ENCODE measurements at places on chromosomes 5 and 9. TPM values are rescaled to one million over a fixed set of nuclear protein-coding genes. Genes with fewer than 3 reads are reported as not detected.

The SPATA31C1 gene
- total RNA-seq: not detected

The PTGES gene
- total RNA-seq: 0.51 TPM

The PKD2L2 gene
- total RNA-seq: not detected

The VCAN gene
- 5.7 TPM for total RNA-seq

The NUP214 gene
- total RNA-seq: 19.1 TPM

The SAXO1 gene
- not detected for total RNA-seq

The IFNB1 gene
- not detected for total RNA-seq

The GARNL3 gene
- 2.4 TPM for total RNA-seq

DNA sequence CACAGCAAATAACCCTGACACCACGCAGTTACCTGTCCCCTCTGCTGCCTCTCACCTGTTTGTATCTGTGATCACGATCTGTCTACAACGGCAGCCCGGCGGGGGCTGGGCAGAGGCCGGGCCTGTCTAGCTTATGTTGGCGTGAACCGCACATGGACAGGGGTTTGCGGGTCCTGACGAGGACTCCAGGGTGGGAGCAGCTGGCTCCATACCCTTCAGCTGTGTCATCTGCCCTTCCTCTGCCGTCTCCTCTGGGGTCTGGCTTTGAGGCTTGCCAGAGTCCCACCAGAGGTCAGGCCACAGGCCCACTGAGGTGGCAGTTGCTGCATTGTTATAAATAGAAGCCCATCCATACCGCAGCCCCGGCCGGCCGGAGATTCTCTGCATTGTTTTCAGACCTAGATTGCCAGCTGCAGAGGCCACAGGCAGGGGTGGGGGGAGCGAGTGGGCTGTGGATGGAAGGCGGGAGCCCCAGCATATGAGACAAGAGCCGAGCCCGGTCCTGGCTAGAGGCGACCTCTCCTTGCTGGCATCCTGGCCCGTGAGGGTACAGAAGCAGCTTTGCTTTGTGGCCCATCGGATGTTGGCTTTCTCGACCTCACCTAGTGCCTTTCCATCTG is 37.8 kb downstream of the FAM78A start:
- peak; percentile 84 for DNase-seq

DNA sequence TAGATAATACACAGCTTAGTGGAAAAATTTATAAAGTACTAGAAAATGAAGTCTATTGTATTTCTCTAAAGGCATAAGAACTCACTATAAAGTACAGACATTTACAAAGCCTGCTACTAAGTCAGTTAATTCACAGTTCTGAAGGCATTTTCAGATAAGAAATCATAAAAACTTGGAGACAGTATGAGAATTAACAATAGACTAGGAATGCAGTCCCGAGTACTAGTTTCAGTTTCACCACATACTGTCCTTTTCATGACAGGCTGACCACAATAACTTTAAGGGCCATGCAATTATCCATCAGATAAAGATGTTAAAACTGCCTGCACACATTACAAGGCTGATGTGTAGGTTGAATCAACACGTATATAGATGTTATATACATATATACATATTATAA is 362.6 kb upstream of the SMC2 start:
- DNase-seq: no peak

DNA sequence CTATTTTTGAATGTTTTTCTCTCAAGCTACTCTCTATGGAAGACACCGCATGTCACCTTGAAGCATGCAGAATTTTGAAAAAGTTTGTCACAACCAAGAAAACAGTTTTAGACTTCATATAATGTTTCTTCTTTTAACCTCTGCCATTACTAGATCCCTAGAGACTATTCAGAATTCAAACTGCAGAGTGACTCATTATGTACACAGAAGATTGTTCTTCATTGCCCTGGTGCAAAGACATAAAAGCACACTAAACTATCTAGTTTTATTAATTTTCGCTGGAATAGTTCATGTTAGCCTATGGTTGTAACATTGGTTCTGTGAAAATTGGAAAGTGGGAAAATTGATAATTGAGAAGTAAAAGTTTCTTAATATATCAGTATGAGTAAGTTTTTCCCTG is 18.4 kb downstream of the F2RL2 start:
- peak; percentile 47 for DNase-seq

- DNase-seq: no peak
These were observed 807.0 kb downstream of the TLE4 start for GRCh38 chr9:80378669-80379293.

DNA sequence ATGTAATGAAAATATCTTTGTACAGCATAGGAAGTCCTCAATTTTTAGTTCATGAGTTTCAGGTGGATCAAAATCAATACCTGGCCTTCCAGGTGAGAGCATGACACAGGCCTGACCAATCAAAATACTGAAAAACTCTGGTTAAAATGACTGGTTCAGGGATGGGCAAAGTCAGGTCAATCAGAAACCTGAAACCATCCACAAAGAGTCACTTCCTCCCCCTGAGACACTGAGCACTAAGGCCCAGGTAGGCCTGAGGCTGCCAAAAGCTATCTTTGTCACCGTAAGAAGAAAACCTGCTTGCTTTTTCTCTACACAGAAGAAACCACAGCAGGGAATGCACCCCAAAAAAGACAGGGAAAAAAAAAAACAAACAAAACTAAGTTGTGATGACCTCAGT is 444.8 kb downstream of the TLR4 start:
- DNase-seq: no peak

DNA sequence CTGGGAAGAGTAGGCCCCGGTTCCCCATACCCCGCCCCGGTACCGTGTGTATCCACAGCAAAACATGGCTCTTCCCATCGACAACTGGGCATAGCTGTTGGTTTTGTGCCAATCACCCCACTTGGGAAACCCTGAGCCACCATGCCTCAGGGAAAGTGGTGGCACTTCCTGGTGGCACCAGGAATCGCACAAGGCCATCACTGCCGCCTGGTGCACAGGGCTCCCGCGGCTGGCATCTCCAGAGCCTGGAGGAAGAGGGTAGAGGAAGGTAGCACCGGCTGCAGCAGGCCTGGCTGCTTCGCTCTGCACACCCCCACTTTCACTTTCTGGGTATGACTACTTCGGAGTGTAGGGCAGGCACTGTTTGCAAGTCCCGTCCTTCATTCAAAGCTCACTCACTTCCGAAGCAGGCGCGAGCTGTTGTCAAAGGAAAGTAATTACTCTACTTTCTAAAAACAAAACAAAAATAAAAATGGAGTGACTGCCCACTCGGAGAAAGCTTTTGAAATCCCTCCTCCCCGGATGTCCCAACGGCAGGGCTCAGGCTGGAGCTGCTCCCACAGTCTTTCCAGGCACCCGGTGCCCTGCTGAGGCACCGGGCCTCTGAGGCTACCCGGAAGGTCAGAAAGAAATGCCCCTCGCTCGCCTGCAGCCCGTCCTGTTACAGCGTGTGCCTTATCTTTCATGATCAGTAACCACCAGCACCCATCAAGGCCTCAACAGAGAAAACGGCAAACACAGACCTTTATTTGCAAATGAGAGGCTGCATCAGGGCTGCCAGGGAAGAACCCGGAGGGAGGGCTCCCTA is 2.0 kb downstream of the BRD3 start:
- peak; percentile 73 for DNase-seq

GRCh38 chr9:97675655-97676054 is 21.5 kb downstream of the XPA start:
- DNase-seq: no peak

- DNase-seq: no peak
These were observed 42.6 kb upstream of the SPATA31D4 start for GRCh38 chr9:81885602-81886001.

DNA sequence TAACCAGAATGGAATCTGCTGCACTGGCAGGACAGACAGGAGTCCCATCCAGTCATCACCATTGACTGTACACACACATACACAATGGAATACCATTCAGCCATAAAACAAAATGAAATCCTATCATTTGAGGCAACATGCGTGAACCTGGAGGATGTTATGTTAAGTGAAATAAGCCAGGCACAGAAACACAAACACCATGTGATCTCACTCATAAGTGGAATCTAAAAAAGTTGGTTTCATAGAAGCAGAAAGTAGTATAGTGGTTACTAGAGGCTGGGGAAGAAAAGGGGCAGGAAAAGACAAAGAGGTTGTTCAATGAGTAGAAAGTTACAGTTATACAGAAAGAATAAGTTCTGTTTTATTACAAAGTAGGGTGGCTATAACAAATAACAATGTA is 884.0 kb upstream of the ACO1 start:
- DNase-seq: no peak

- DNase-seq: peak; percentile 76
These were observed 7.5 kb downstream of the ADAMTS6 start for GRCh38 chr5:65474130-65474711.

- DNase-seq: no peak
These were observed 77.9 kb upstream of the ATG10 start for GRCh38 chr5:81893961-81894360.

GRCh38 chr5:102668220-102668932 is 86.7 kb upstream of the PAM start:
- no peak for DNase-seq

- no peak for DNase-seq
These were observed 55.5 kb downstream of the FAM81B start for GRCh38 chr5:95446560-95447221.

DNA sequence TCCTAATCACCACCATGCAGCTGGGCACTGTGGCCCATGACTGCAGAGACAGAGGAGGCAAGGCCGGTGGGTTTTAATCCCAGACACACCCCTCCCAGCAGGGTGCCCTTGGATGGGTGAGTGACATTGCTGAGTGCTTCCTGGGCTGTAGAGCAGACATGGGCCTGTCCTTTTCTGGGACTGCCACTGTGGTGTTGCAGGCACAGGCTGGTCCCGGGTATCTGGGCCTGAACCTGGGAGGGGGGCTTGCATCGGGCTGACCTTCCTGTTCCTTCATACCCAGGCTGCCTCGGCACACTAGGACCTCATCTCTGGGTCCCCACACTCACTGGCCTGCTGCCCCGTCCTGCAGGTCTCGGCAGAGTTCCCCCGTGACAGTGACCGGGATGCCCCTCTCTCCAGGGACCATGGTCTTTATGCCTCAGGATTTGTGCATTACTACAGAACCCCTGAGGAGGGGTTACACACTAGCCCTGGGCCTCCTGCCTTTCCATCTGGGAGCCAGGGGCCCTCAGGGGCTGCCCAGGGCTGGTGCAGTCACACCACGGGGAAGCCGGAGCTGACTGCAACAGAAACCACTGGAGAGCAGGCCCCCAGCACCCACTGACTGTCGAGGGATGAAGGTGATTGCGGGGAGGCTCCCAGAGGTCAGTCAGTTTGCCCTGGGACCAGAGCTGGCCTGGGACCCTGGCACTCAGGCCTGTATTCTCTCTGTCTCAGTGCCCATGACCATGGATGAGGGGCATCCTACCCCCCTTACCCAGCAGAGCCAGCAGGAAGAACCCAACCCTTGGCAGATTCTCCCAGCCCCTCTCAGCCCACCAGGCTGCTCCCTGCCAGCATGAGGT is 8.9 kb upstream of the SLC25A48 start:
- no peak for DNase-seq

DNA sequence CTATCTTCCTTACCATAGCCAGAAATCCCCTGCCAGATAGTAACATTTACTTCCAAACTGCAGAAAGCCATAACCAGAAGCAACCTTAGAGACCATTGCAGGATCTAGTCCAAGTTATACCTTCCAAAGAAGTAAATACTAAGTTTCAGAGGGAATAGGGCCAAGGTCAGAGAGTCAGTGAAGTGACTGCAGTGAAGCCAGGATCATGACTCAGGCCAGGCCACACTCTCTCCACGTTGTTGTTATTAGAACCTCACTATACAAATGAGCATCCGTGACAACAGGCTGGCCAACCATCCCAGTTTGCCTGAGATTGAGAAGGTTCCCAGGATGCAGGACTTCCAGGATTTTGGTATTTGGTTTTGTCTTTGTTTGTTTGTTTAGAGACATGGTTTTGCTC is 11.3 kb downstream of the ERAP1 start:
- no peak for DNase-seq

GRCh38 chr9:96413302-96414221 is 4.6 kb downstream of the ZNF367 start:
- DNase-seq: peak; percentile 12

DNA sequence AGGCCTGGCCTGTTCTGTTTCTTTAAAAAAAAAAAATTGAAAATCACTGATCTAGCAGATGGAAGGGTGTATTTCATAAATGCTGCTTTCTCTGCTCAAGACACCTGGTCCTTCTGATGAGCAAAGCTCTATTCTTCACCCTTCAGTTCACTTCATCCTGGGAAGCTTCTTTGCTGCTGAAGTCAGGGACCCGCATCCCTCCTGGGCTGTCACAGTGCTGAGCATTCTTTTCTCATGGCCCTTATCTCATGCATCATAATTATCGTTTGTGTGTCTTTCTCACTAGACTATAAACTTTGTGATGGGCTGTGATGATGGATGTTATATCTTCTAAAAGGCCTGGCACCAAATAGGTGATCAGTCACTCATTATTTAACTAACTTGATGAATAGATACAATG is 461.0 kb downstream of the GADD45G start:
- no peak for DNase-seq

GRCh38 chr5:74810915-74811314 is 43.9 kb downstream of the NSA2 start:
- DNase-seq: no peak

DNA sequence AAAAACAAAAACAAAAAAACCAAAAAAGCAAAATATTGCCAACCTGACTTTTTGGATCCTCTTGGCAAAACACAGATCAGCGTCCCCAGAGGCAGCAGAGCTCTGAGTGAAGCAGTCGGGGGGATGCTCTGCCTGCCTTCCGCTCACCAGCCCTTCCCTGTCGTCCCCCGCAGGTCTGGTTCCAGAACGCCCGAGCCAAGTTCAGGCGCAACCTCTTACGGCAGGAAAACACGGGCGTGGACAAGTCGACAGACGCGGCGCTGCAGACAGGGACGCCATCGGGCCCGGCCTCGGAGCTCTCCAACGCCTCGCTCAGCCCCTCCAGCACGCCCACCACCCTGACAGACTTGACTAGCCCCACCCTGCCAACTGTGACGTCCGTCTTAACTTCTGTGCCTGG is 20.7 kb downstream of the LHX2 start:
- no peak for DNase-seq

- DNase-seq: no peak
These were observed 370.0 kb downstream of the ZSWIM6 start for GRCh38 chr5:61701877-61702602.

GRCh38 chr5:82925061-82925411 is 152.2 kb downstream of the TMEM167A start:
- no peak for DNase-seq

DNA sequence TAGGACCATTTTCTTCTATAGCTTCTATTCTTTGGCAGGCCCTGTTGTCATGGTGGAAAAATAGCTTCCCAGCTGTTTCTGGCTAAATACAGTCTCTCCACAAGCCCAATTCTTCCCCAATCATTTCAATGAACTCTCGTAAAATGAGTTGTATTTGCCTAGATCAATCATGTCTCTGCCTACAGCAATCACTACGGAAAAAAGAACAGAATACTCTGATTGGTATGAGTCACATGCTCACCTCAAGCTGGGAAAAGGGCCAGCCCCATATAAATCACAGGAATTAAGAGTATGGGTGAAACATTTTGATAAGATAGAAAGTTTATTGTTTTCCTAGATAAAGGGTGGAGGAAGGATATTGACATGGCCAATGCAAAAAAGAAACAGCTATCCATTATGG is 711.4 kb downstream of the EFNA5 start:
- DNase-seq: peak; percentile 13

- peak; percentile 15 for DNase-seq
These were observed 17.7 kb downstream of the MLLT3 start for GRCh38 chr9:20604562-20604961.

- DNase-seq: no peak
These were observed 60.3 kb downstream of the SNX30 start for GRCh38 chr9:112810696-112811490.

Data from dermis blood vessel endothelial cell (primary cell).